ENCODE measurements at places on chromosomes 13 and 19.

- no peak for DNase-seq
Observed at GRCh38 chr19:10580979-10581631, 6.0 kb downstream of the AP1M2 start.

- no peak for DNase-seq
Observed at GRCh38 chr13:31968473-31968872, 63.1 kb upstream of the FRY start.

DNA sequence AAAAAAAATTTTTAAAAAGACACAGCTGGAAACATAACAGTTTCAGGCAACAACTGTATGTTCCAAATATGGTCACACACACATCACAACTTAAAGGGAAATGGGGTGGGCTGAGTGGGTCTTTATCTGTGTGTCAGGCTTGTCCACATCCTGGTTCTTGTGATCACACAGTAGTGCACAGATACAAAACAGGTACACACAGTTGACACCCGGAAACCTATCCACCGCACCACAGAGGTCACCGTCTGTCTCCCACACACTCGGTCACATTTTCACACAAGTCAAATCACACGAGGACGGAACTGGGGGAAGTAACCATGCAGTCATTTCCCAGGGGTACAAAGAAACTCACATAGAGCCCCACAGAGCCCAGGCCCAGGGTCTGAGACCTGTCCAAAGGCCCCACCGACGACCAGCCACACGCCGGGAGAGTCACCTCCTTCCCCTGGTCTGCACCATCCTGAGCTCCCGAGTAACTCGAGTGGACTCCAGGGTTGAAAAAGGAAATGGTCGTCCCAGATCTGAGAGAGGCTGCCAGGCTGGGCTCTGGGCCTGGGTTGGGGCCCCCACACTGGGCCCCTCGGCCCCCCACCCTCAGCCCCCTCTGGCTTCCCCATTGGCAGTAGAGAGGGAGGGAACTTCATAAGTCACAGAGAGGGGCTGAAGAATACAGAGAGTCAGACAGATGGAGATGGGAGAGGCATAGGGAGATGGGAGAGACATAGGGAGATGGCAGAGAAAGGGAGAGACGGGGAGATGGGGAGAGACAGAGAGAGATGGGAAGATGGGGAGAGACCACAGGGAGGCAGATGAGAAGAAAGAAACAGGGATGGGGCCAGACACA lies 1.3 kb upstream of the PPAN start:
- DNase-seq: no peak

GRCh38 chr19:34713262-34713637 lies 20.8 kb upstream of the ZNF181 start:
- no peak for DNase-seq

- no peak for DNase-seq
Observed at GRCh38 chr13:98544104-98544710, 32.7 kb downstream of the STK24 start.

GRCh38 chr13:27770809-27771208 lies 21.5 kb upstream of the GSX1 start:
- DNase-seq: peak; percentile 52

- no peak for DNase-seq
Observed at GRCh38 chr19:4058693-4059452, 7.8 kb downstream of the ZBTB7A start.

GRCh38 chr19:39257227-39257626 lies 8.6 kb upstream of the IFNL4 start:
- DNase-seq: no peak

GRCh38 chr13:20391597-20392452 lies 133.8 kb downstream of the CRYL1 start:
- no peak for DNase-seq

GRCh38 chr13:102277286-102277685 lies 124.6 kb downstream of the FGF14 start:
- DNase-seq: no peak

GRCh38 chr13:109400624-109401257 lies 385.6 kb downstream of the IRS2 start:
- DNase-seq: no peak

GRCh38 chr19:3184847-3185460 lies 776 bp upstream of the NCLN start:
- no peak for DNase-seq

DNA sequence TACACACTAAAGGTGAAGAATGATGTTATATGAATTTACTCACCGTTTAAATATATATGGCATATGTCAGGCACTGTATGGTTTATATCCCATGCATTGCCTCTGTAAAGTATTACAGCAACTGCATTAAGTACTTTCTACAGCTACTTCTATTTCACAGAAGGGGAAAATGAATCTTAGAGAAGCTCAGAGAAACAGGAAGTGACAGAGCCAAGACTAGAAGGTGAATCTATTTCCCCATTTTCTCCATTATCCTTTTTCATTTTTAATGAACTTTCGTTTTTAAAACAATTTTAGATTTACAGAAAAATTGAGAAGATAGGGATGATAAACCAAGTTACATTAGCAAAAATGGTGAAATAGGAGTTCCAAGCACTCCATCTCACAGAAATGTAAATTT lies 863.3 kb downstream of the UQCRFS1 start:
- DNase-seq: no peak

DNA sequence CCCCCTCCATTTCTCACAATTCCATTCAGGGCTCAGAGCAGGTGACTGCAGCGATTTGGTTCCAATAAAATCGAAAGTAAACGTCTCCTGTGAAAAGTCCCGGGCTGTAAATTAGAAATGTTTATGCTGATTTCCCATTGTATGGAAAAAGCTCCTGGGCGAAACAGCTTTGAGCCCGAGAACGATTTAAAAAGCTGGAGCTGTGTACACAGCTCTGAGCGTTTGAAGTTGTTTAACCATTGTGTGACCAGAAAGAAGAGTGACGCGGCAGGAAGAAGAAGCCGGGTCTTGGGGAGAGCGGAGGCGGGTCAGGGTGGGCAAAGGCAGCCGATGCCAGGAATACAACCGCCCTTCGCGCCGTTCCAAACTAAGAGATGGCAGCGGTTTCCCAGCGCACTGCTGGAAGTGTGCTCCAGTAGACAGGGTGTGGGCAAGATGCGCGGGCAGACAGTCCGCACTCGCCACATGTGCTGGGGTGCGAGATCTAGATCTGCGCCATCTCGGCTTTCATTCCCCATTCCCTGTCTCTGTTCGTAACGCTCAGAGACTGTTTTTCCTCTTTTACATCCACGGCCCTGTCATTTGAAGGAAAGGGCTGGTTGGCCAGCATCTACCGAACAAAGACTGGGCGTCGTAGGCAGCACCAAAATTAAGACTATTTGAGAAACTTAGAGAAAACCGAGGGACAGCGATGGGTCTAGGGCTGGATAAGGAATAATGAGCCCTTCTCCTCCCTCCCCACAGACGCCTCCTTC lies 960 bp upstream of the GSX1 start:
- DNase-seq: no peak

- DNase-seq: no peak
Observed at GRCh38 chr13:100513987-100514670, 74.5 kb downstream of the GGACT start.

DNA sequence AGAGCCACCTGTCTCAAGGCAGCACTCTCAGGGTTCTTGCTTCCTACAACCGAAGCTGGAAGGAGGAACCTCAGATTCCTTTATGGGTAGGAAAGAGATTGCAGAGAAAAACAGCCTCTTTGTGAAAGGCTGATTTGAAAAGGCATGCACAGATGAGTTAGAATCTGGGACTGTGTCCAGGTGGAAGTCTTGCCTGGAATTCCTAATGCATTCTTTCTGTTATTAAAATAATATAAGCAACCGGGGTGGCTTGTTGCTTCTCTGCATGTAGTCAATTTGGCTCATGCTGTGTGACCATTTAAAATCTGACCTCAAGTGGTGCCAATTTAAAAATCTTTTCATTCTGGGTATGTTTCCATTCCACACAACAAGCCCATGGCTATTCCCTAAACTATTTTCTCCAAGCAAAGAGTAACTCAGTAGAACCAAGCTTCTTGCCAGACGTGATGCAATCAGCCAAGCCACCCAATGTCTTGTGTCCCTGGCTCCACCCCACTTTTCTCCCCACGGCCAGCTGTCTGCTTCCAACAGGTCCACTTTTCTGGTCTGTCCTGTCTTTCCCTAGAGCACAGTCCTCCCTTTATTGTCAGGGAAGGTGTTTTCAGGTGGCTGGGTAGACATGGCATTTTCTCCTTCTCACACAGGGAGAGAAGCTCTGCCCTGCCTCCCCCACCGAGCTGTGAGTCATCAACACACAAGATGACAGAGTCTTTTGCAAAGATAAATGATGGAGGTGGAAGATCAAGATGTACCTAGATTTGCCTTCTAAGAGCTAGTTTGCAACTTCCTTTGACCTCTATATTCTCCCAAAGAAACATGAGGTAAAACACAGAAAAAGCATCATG lies 394.3 kb downstream of the FOXO1 start:
- peak; percentile 58 for DNase-seq

All from keratinocyte (primary cell).